ENCODE measurements at places on chromosomes 3 and 15.

GRCh38 chr15:47066392-47066791 lies 650.9 kb upstream of the SEMA6D start:
- no peak for DNase-seq

GRCh38 chr3:17154941-17155340 lies 270.2 kb downstream of the PLCL2 start:
- no peak for DNase-seq

DNA sequence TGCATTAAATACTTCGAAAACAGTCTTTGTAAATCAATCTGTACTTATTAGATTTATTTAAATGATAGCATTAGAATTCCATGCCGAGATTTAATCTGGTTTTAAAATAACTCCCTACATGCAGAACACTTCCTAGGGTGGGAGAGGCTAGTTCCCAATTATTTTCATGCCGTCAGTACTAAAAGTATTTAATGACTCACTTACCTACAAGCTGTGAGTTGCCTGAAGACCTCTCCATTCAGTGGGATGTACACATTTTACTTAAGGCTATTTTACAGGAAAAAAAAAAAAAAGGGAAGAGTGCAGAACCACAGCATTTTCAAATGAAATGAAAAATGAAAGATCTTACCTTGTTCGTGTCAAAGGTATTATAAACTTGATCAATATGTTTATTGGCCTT lies 469 bp downstream of the GUCA1C start:
- DNase-seq: no peak

DNA sequence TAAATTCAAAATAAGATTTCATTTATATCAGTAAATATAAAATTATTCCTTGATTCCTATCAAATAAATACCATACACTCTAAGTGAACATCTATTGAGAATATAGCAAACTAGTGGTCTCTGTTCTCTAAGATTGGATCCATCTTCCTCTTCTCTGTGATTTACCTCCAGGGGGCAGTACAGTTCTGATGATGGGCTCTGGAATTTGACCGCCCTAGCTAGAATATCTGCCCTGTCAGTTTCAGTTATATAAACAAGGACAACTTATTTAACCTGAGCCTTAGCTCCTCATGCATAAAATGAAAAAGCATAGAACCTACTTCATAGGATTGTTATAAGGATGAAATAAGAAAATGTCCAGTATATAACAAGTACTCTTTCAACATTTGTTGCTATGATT lies 171.1 kb upstream of the CCDC54 start:
- peak; percentile 46 for DNase-seq

DNA sequence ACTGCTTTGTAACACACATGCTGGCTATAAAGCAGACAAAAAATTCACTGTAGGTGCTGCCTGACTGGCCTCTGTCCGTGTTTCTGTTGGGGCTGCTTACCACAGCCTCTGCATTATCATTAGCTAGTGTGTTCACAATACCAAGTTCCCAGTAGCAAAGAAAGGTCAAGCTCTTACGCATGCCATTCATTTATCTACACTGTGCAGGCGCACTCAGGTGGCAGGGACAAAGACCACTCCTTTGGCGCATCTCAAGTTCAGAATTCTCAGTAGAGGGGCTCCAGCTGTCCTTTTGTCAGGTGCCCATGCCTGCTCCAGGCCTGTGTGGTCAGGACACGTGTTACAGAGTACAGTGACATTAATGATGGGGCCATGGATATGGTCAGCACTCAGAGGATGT lies 22.3 kb downstream of the MLH1 start:
- no peak for DNase-seq

DNA sequence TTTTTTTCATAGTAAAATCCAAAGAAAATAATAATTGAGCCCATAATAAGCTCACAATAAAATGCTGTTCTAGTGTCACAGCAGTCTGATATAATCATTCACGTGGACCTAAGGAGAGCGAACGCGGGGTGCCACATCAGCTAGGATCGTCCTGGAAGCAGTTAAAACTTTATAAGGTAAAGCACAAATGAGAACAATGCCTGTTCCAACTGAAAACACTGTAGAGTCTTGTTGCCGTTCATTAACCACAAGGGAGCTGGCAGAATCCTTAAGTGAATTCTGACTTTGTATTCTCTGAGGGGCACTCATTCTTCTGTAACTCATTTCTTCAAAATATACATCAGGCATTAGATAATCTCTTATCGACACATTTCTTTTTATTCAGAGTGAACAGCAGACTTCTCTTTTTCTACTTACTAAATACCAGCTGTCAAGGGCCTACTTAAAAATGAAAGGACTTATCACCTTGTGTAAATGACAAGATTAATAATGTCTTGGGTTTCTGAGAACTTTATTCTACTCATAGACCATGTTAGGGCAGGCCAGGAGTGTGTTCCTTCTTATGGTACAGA lies 524.6 kb downstream of the MECOM start:
- DNase-seq: no peak

DNA sequence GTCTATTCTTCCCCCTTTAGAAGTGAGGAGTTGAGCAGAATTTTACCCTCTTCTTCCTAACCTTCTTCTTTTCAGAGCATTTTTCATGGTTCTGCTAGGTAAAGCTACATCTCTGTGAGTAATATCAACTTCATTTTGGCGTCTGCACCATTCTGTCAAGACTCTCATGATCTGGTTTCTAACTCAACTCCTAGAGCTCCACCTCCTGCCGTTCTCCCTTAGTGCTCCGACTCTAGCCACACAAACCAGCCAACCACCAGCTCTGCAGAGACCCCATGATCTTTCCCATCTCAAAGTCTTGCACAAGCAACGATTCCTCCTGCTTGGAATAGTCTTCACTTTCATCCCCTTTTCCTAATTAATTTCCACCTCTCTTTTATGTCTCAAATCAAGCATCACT lies 193.9 kb upstream of the TMC3 start:
- DNase-seq: no peak

- peak; percentile 41 for DNase-seq
These were observed 53.1 kb downstream of the CACNA2D2 start for GRCh38 chr3:50450209-50450921.

DNA sequence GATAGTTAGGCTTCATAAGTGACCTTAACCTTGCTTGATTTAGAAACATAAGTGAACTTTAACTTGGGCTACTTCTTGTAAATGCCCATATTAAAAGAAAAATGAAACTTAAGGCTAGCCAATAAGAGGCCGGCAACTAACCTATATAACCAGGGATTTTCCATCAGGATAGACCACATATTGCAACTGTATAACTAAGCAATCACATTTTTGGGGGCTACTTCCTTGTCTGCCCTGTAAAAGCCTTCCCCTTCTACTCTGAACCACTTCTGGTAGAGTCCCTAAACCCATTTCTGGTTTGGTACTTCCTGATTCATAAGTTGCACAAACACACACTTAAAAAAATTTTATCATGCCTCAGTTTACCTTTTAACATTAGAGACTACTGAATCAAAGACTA lies 150.9 kb upstream of the UBE2E2 start:
- no peak for DNase-seq

DNA sequence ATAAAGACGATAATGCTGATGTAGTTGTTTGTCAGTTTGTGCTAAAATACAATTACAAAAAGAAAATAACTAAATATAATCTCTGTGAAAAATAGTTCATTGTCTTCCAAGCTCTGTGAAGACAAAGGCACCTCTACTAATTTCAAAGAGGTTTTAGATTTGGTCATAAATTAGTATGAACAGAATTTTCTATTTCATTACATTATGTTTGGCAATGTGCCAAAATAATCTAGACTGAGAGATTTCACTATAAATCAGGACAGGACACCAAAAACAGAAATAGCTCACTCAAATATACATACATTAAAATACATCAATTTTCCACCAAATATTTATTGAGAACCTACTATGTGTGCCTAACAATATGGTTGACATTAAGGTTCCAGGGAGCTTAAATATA lies 264.9 kb upstream of the CCDC54 start:
- peak; percentile 12 for DNase-seq

GRCh38 chr3:24538891-24539290 lies 44.2 kb upstream of the THRB start:
- DNase-seq: no peak

- no peak for DNase-seq
These were observed 68.2 kb downstream of the MYLK start for GRCh38 chr3:123815981-123816380.

DNA sequence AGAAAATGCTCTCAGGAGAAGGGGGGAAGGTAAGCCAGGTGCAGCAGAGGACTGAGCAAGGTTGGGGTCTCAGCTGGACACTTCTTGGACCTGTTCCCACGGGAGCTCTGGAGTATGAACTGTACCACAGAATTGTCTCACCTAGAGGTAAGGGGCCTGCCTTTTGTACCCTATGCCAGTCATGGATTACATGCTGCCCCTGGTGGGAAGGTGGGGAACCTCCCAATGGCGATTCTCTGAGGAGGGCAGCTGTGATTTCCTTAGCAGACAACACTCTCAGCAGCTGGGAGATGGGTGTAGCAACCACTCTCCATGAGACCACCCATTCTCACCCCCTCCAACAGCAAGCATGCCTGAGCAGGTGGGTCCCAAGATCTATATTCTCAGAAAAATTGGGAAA lies 329.4 kb upstream of the CTNNB1 start:
- no peak for DNase-seq

- no peak for DNase-seq
These were observed 15.8 kb upstream of the ABHD17C start for GRCh38 chr15:80679167-80679803.

DNA sequence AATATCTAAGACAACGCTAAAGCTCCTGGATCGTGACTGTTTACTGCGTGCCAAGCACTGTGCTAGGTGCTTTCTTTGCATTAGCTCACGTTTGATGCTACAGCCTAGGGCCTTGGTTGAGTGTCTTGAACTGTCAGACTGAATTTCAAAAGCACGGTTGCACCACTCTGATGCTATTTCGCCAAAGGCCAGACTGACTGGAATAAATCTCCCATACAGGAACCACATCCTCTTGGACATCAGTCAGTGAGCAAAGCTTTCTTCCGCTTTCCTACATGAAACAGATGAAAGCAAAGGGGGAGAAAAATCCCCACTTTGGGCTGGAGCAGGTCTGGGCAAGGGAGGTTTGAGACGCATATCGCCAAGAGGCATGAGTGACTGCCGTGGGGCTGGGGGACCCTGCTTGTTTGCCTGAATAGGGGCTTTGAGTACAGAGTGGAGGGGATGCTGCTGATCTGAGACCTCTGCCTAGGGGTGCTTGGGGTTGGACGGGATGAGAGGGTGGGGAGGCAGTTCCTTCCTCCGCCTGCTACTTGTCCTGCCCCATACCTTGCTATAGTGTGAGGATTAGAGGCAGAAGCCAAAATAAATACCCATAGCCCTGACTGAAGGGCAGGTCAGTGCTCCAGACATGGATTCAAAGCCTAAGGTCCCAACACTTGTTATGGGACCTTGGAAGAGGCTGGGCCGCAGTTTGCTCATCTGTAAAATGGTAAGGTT lies 5.3 kb downstream of the FGD5 start:
- DNase-seq: no peak

DNA sequence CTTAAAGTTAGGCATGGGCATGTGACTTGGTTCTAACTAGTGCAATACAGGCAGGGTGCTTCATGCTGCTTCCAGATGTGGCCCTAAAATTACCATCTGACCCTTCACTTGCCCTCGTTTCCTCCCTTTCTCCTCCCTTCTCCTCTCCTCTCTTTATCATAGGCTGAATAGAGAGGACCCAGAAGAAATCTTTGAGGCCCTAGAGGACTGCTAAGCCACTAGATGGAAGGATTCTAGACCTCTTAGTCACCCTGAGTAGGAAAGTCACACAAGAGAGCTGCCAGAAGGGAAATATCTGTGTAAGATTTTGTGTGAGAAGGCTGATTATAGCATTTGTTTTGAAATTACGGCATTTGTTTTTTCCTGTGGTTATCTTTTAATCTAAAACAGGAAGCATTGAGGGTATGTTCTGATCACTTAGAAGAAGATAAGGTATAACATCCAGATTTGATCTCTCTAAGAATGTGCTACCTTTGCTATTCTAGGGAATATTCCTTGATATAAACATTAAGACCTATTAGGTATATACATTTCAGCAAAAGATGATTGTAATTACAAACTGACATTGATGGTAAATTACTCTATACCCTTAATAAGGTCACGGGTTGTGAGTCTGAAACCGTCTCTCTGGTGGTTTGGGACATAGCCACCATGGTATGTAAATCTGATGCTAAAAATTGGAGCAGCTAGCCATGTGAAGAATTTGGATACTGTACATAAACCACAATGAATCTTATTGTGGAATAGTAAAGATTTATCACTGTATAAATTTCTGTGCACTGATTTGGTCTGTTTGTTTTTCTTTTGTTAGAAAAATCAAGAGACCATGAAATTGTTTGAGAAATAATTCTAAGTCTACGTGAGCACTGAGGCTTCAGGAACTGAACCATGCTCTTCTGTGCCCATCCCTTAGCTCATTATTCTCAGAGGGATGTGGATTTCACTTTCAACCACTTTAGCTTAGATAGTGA lies 84.1 kb downstream of the TP63 start:
- peak; percentile 57 for DNase-seq

DNA sequence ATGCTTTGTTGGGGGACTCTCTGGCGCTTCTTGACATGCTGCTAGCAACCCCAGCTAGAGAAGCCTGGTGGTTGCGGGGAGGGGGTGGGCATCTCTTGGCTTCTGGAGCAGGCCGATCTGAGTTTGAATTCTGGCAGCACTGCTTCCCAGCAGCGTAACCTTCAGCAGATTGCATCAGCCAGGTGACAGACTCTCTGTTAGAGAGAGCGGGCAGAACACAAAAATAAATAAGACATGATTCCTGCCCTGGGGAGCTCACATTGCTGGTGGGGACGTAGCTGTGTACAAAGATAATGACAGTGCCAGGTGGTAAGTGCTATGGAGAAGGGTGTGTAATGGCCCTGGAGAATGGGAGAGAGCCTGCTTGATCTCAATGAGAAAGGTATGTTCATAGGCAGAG lies 87.4 kb downstream of the THSD4 start:
- peak; percentile 90 for DNase-seq

GRCh38 chr3:123075359-123075758 lies 8.5 kb downstream of the PDIA5 start:
- DNase-seq: no peak

GRCh38 chr15:56496635-56497034 lies 31.7 kb upstream of the MNS1 start:
- peak; percentile 81 for DNase-seq

GRCh38 chr3:188943591-188943990 lies 228.2 kb upstream of the TPRG1 start:
- DNase-seq: no peak

GRCh38 chr3:34862456-34862855 lies 776.9 kb upstream of the ARPP21 start:
- DNase-seq: no peak

- DNase-seq: no peak
These were observed 99.9 kb downstream of the APBA2 start for GRCh38 chr15:28985691-28986090.

GRCh38 chr3:80233576-80233975 lies 465.8 kb upstream of the ROBO1 start:
- peak; percentile 9 for DNase-seq

- peak; percentile 95 for DNase-seq
These were observed 637.7 kb upstream of the TBL1XR1 start for GRCh38 chr3:177835008-177835407.

DNA sequence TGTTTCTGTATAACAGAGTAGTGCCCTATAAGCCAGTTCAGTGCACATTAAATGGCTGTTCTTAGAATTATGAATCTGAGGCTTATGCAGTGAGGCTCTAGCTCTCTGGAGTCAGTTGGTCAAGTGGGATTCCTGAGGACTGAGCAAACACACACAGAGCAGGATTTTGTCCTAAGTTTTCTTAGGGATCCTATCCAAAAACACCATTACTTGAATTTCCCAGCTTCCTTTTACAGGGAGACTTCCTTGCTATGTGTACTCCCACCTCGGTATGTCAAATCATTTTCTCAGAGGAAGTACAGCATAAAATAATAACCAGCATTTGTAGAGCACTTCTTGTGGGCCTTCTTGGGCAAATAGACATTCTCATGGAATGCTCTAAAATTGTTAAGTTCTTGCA lies 63.1 kb upstream of the GOLGA6B start:
- no peak for DNase-seq

Measured in NCI-H69 (cell line).